ENCODE measurements at places on chromosomes 7 and 10.

DNA sequence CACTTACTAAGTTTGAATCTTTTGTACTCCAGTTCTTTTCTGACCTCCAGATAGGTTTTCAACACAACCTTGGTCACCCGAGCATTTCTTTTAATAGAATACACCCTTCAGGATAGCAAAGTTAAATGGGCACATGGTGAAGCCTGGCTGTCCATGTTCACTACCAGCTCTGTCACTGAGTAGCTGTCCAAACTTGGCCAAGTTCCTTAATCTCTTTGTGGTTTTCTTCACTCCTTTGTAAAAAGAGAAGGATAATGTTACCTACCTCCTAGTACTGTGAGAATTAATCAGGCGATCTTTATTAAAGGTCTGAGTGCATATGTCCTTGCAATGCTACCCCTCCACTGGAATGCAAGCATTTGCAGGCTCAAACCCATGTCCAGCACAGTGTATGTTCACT is 128.1 kb upstream of the PTPRZ1 start:
- no peak for DNase-seq

DNA sequence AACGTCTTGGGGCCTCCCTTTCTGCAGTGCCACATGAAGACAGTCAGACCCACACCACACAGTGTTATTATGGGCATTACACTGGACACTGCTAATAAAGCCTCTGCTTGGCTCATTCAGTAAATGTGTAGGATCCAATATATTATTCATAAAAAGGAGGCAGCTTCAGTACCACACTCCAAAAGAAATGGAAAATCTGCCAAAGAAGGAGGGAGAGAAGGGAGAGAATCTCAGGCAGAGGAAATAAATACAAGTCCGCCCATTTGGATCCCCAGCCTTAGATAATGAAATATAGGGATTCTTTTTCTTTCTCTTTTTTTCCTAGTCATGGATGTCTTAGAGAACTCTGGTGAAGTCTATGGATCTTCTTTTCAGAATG is 162.2 kb downstream of the ELMO1 start:
- no peak for DNase-seq

DNA sequence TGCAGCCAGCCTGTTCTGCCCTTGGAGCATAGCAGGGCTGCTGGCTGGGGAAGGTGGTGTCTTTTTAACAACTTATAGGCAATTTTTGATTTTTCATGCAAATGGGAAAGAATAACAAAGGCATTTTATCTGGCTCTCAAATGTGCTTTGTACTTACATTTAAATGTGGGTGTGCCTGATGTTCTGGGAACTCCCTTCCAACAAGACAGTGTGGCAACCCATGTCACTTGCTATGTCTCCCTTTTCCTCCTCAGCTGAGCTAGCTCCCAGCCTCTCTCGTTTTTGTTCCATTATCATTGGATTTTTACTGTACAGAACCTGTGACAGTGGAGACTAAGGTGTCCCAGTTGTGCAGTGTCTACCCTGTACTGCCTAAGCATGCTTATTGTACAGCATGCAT is 93.5 kb upstream of the PDCD4 start:
- peak; percentile 49 for DNase-seq

DNA sequence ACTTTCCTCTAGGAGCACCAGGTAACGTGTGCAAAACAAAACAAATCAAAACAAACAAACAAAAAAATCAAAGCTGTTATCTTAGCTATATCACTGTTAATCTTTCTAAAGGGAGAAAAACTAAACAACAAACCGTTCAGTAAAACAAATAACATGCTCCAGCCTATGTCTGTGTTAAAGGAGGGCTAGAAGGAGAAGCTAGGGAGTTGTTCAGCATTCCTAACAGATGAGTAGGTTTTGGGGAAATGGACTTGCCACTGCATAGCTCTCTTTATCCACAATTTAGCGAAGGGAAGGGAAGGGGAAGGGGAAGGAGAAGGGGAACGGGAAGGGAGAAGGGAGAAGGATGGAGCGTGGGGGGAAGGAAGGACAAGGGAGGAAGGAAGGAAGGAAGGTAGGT is 134.2 kb upstream of the AKR1E2 start:
- DNase-seq, result no peak

DNA sequence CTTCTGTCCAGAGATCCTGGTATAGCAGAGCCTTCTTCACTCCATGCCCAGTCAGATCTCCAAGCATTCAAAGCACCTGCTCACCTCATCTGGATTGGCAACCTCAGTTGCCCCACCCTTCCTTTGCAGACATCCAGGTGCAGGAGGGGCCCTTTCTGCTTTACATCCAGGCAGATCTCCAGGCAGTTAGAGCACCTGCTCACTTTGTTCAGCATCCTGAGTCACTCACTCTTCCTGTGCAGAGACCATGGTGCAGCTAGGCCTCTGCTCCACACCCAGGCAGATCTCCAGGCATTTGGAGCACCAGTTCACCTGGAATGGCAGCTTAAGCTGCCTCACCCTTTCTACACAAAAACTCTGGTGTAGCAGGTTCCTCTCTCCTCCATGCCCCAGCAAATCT is 153.1 kb downstream of the CDK14 start:
- no peak for DNase-seq

DNA sequence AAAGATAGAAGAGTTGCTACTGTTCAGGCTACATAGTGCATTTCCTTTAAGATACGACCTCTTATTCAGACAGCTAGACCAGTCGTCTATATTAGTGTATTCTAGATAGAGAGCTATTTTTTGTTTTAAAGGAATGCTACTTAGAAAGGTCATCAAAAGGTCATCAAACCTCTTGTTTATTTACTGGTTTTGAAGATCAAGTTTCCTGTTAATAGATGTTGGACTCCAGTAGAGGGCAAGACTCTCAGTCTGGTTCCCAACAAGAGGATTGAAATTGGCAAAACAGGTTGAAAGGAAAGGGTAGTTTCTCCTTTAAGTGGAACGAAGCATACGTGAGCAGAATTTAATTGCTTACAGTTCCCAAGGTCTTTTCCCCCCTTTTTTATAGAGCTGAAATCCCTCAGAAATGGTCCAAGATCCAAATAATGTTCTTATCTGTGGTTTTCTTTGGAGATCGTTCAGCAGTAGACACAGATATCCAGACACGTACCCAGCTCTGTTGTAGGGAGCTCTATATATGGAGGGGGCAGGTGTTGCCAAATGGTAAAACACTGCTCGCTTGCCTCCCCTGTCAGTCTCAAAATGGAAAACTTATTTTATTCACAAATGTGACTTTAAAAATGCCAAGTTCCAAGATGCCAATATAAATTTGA is 37.2 kb downstream of the BAMBI start:
- no peak for DNase-seq

DNA sequence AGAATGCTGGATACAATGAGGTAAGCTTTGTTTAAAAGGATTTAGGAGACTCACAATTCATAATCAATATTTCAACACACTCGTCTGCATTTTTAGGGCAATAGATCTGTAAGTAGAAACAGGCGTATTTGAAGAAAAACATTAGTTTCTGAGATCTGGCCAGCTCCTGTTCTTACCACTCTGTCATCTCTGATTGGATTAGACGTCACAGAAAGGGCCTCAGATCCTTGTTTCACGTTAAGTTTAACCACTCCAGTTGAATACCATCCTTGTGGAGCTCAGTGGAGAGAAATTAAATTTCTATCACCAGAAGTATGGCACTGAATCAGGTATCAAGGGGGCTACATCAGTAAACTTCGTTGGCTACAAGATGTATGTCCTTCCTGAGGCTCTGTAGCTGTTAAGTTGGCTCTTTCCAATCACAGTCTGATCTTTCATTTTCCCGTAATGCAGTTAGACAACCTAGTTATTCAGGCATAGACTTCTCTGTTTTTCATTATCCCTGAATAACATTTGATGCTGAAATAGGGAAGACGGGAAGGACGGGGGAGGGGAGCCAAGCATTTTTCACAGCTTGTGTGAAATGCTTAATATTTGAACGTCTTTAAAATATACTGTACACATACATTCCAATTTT is 659.2 kb upstream of the GALNT17 start:
- DNase-seq, result no peak

DNA sequence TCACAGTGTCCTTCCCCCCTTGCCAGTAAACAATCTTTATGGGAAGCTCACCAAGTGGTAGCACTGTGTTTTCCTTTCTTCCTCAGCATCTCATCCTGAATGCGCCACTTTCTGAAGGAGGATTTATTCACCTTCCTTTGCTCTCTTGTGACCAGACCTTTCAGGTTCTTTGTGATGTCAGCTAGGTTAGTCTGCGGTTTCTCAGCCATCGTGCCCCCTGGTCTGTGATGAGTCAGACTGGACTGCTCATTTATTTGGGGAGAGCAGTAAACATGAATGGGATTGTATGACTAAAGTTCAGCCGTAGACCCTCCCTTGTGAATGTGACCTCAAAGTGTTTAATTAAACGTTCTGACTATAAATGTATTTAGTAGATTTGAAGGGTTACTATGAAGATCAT is 235.1 kb upstream of the CELF2 start:
- DNase-seq, result no peak

DNA sequence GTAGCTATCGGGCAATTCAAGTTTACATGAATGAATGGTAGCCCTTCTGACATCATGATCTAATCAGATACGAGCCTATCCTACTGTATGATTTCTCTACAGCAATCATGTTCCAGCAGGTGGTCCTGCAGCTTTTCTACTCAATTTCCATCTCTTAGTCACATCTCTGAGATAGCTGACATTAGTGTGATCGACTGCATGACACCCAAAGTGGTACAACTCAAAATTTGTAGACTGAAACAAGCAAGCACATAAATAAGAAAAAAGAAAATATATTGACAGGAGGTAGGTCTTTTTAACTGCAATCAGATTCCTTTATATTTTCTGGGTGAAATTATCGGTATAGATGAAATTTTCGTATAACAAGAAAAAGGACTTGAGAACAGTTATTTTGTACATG is 132.0 kb downstream of the PPP1R17 start:
- no peak for DNase-seq

Measured in hematopoietic multipotent progenitor cell treated with erythropoietin and hydrocortisone succinate and interleukin-3 and kit ligand, for 6 days (in vitro differentiated cells).